ENCODE measurements at places on chromosomes 7 and 10.

DNA sequence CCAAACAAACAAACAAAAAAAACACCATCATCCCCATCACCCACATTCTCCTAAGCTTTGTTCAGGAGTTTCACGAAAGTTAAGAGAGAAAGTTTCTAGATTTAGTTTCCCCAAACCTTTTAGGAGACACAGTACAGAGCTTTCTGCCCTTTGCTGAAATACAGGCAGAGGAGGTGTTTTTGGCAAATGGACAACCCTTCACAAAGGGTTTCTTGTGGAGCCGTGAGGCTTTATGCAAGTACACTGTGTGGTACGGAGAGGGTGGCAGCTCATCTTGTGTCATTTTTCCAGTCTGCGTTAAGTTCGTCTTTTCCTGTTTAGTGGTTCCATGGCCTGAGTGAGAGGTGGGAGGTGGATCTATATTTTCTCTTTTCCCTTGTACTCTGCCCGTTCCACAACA lies 215.5 kb upstream of the PRKCQ start:
- no peak for DNase-seq

- DNase-seq = no peak
Measured at GRCh38 chr7:77738871-77739270, 42.6 kb downstream of the RSBN1L start.

DNA sequence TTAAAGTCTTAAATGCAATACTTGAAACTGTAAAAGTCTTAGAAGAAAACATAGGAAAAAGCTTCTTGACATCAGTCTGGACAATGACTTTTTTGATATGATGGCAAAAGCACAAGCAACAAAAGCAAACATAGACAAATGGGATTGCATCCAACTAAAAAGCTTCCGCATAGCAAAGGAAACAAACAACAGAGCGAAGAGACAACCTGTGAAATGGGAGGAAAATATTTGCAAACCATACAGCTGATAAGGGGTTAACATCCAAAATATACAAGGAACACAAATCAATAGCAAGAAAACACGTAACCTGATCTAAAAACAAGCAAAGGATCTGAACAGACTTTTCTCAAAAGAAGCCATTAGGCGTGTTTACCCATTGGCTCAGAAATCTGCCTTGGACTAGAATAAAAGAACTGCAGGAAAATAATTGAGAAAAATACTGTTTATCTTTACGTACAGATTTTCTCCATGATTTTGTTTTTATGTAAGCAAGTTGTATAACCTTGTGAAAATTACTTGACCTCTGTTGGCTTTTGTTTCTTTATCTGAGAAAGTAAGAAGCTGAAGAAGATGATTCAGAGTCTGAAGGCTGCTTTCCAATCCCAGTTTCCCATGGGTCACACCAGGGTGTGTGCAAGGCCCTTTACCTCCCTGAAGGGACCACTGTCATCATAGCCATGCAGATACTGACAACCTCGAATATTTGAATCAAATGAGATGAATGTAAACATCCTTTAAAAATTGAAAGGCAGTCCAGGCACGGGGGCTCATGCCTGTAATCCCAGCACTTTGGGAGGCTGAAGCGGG lies 99.1 kb upstream of the LANCL2 start:
- DNase-seq = no peak

- DNase-seq = no peak
Measured at GRCh38 chr7:44163591-44163990, 22.5 kb upstream of the MYL7 start.

GRCh38 chr10:51162002-51162401 lies 87.7 kb downstream of the PRKG1 start:
- DNase-seq = no peak

DNA sequence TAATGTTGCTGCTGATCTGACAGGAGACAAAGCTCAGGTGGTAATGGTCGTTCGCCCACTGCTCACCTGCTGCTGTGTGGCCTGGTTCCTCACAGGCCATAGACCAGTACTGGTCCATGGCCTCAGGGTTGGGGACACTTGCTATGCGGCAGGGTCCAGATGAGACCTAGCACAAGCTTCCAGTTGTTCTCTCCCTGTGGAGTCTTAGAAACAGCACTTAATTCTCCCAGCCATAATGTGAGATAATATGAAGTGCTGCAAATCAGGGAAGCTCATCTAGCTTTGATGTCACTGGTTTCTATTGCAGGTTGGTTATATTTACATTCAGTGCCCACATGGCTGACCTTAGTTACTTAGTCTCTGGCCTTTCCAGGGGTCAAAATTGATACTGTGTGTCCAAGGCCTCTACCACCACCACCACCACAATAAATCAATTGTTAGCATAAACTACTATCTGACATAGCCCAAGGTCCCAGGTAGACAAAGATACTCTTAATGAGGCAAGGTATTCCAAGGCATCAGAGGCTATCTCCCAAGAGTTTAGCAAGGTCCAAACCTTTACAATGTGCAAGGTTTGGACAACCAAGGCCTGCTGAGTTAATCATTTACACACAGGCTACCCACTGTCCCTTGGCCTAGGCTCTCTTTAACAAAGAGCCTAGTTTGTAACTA lies 11.0 kb downstream of the AGBL3 start:
- DNase-seq = no peak

DNA sequence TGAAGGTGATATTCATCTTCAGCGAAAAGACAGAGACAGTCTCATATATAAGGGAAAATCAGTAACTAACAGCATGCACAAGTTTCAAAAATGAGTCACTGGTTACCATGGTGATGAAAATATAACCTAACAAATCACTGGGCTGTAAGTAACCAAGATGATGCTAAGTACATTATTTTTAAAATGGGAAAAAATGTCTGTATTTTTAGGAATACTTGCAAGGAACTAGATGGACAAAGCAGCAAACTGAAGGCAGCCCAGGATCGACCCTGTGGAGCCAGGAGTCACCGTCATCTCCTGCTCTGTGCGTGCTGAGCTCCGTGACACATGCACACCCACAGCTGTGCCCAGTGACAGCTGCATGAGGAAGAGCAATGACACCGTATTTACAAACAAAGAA lies 137.3 kb downstream of the ELMO1 start:
- no peak for DNase-seq

DNA sequence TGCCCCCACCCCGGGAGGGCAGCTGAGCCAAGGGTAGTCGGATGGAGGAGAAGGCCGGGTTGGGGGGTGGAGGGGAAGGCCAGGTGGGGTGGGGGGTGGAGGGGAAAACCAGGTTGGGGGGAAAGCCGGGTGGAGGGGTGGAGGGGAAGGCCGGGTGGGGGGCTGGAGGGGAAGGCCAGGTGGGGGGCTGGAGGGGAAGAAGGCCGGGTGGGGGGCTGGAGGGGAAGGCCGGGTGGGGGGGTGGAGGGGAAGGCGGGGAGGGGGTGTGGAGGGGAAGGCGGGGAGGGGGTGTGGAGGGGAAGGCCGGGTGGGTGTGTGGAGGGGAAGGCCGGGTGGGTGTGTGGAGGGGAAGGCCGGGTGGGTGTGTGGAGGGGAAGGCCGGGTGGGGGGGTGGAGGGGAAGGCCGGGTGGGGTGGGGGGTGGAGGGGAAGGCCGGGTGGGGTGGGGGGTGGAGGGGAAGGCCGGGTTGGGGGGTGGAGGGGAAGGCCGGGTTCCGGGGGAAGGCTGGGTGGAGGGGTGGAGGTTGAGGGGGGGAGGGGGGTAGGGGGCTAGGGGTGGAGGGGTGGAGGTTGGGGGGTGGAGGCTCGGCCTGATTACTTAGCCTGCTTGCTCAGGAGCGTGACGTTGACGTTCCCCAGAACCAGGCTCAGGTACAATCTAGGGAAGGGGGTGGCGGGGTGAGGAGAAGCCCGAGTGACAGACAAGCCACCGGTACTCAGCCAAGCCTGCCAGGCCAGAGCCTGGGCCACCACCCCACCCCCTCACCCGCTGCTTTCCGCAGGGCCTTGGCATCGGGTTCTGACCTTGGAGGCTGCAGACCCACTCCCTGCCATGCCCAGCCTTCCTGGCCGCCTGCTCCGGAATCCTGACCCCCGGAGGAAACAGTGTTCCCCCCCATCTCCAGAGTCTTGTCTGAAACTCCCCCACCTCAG lies 5.6 kb downstream of the TMEM120A start:
- no peak for DNase-seq

- no peak for DNase-seq
Measured at GRCh38 chr7:22332461-22332870, 24.5 kb downstream of the RAPGEF5 start.

GRCh38 chr10:81108516-81109199 lies 571.0 kb downstream of the SH2D4B start:
- DNase-seq = peak; percentile 69

GRCh38 chr7:90629297-90629918 lies 33.3 kb downstream of the CDK14 start:
- peak; percentile 79 for DNase-seq

DNA sequence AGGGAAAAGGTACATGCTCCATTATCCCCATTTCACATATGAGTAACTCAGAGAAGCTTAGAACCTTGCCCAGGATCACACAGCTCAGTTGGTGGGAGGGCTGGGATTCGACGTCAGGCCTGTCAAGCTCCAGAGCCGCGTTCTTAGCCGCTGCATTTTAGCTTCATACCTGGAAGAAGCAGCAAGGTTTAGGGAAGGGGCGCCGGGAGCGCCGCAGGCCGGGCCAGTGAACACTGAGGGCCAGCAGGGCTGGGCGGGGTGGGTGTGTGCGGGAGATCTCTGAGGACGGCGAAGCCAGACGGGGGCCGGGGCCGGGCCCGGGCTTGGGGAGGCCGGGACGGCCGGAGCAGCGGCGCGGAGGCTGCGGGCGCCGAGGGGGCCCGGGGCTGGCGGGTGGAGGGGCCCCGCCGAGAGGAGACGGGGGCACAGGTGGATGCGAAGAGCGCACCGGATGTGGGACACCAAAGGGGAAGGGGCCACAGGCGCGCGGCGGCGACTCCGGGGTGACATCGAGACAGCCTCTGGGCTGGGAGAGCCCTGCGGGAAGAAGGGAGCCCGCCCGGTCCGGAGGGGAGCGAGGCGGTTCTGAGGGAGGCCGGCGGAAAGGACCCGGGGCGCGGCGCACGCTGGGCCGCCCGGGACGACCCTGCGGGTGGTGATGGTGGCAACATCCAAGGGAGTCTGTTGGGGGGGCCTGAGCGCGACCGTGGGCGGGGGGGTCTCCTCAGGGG lies 498 bp downstream of the NDST2 start:
- DNase-seq = peak; percentile 74

DNA sequence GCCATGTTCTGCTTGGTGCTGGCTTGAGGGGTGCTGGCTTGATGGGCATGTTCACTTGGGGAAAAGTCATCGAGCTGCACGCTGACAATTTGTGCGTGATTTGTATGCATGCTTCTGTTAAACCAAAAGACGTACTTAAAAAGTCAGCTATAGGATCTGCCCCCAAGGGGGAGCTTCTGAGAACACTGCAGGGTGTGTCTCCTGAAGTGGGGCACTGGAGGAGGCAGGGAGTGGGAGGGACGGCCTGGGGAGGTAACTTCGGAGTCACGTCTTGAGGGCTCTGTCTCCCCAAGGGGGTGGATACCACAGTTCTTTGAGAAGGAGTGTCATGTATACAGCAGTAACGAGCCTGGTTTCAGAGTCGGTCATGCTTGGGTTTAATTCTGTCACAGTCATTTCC lies 406.5 kb downstream of the PLXNA4 start:
- no peak for DNase-seq

DNA sequence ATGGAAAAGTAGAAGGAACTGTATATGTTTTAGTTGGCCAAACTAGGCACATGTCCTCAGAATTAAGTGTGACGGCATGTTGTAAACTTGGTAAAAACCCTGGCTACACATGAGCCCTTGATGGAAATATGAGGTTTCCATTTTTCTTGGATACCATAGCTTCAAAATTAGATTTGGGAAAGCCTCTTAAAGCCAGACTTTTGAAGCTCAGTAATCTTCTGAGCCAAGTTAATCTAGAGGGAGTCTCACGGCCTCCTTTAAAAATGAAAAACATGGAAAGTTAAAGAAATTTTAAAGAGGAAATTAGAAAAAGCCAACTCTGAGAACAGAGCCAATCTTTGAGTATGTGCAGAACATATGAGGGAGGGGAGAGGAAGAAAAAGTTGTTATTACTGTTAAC lies 376.0 kb downstream of the CTNNA3 start:
- DNase-seq = no peak

- DNase-seq = no peak
Measured at GRCh38 chr7:356087-356486, 66.1 kb downstream of the FOXL3 start.

DNA sequence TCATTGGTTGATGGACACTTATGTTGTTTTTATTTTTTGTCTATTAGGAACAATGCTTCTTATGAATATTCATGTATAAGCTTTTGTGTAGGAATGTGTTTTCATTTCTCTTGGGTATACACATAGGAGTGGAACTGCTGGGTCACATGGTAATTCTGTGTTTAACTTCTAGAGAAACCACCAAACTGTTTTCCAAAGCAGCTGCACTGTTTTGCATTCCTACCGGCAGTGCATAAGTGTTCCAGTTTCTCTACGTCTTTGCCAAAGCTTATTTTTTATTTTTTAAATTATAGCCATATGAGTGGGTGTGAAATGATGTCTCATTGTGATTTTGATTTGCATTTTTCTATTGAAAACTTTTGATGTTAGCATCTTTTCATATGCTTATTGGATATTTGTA lies 51.3 kb downstream of the ADK start:
- DNase-seq = no peak

DNA sequence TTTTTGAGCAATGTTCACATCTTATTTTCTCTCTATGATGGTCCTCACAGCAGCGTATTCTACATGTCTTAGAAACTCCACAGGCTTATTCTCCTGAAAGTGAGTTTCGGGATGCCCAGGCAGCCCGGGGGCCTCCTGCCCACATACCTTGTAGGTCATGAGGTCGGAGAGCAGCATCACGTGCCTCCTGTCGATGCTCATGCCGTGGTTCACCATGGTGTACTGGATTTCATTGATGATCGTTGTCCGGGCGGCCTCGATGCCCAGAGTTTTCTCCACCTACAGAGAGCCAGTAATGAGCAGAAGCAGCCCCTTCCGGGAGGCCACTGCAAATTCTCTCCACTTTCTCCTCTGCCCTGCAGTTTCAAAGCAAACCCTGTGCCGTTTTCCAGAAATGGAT lies 48.0 kb downstream of the POLR3A start:
- DNase-seq = no peak

- no peak for DNase-seq
Measured at GRCh38 chr10:1289591-1289990, 233.4 kb downstream of the WDR37 start.
